ENCODE measurements at places on chromosomes 4 and X.

- DNase-seq = no peak
Observed at GRCh38 chrX:129747533-129747932, 8.8 kb downstream of the XPNPEP2 start.

DNA sequence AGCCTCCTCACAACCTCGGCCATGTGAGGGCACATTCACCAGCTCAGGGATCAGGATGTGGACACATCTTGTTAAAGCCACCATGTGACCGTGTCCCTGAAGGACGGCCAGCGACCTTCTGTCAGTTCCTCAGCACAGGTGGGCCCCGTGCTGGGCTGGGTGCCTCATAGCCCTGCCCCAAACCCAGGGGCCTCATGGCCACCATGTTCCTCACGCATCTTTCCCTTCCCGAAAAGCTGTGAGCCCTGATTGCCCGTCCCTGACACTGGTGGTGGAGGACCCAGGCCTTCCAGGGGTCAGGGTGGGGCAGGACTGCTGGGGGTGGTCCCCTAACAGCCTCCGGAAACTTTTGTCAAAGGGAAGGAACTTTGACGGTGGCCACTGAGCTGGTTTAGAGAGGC, 60.1 kb upstream of the ADRA2C start:
- DNase-seq = no peak

- DNase-seq = no peak
Observed at GRCh38 chr4:8319731-8320385, 50.3 kb downstream of the HTRA3 start.

- no peak for DNase-seq
Observed at GRCh38 chrX:154321594-154321993, 26.0 kb downstream of the TKTL1 start.

GRCh38 chr4:169117591-169118081, 107.6 kb upstream of the CBR4 start:
- DNase-seq = no peak

DNA sequence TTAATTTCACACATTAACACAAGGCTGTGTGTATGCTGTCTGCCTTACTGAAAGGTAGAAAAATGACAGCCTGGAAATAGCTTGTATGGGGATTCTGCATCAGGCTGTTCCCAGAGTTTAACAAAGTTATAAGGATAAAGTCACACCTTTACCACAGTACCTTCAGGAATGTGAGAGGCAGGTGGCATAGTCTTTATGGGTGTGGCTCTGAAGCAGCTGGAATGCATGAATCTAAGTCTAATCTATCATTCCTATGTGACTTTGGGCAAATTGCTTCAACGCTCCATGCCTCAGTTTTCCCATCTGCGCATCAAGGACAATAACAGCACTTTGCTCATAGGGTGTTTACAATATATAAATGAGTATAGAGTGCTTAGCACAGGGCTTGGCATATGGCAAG, 84.2 kb upstream of the EGFL6 start:
- DNase-seq = no peak

GRCh38 chr4:139875411-139875825, 209.8 kb downstream of the MGST2 start:
- DNase-seq = no peak
